ENCODE measurements at places on chromosomes 5 and 9.

DNA sequence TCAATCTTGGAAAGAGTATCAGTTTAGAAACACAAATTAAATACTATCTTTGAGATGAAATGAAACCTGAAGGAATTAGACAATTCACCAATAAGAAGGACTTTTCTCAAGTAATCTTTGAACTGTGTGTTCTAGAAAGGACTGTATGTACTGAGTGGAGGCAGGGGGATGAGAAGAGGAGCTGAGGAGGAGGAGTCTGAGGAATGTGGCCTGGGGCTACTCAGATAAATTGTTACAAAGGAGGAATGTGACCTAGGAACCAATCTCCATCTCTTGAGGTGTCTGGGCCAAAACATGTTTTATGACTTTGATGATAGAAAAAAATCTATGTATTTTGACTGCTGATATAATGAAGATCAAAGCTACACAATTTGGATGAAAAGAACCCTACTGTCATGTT is 124.3 kb upstream of the ANKRD55 start:
- DNase-seq = no peak

DNA sequence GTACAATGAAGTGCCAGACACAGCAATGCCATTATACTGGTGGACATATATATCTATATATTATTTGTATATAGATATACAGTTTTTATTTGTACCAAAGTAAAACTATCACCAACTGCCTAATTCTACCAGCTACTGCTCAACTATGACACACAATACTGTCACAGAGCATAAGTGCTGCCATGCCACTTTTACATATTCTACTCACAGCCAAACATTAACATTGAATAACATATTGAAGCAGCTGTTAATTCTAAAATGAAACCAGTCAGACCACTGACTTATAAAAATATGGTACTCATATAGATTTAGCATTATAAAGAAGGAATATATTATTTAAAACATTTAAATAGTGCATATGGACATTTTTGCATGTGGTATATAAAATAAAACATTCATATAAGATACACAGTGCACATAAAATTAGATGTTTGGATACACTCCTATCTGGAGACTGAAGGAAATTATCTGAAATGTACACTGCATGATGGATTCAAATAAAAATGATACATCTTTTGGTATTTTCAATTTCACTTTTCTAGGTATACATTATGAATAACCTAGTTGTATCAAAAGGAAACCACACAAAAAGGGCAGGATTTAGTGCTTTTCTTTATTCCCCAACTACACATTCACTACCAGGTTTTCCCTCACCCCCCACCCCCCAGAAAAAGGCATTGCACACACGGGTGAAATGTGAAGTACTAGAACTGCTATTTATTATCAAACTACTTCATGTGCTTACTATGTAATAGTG is 48.9 kb downstream of the PKD2L2 start:
- no peak for DNase-seq

- DNase-seq = no peak
These were observed 1.5 kb downstream of the NDFIP1 start for GRCh38 chr5:142110046-142110531.

GRCh38 chr5:98768960-98769209 is 4.6 kb upstream of the RGMB start:
- DNase-seq = no peak
